ENCODE measurements at places on chromosomes 11 and 22.

- no peak for DNase-seq
These were observed 41.3 kb downstream of the NARS2 start for GRCh38 chr11:78533399-78533798.

GRCh38 chr11:101346591-101346990, 217.0 kb upstream of the PGR start:
- DNase-seq = no peak

DNA sequence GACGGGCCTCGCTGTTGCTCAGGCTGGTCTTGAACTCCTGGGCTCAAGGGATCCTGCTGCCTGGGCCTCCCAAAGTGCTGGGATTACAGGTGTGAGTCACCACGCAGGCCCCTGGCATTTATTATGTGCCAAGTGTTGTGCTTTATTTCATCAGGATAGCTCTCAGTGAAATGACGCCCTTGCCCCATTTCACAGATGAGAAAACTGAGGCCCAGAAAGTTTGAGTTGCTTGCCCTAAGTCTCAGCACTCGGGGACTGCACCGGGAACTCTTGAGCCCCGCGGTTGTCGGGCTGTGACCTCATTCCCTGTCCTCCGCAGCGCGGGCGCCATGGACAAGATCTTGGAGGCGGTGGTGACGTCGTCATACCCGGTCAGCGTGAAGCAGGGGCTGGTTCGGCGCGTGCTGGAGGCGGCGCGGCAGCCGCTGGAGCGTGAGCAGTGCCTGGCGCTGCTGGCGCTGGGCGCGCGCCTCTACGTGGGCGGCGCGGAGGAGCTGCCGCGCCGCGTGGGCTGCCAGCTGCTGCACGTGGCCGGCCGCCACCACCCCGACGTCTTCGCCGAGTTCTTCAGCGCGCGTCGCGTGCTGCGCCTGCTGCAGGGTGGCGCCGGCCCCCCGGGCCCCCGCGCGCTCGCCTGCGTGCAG, 7.3 kb downstream of the USP35 start:
- no peak for DNase-seq

DNA sequence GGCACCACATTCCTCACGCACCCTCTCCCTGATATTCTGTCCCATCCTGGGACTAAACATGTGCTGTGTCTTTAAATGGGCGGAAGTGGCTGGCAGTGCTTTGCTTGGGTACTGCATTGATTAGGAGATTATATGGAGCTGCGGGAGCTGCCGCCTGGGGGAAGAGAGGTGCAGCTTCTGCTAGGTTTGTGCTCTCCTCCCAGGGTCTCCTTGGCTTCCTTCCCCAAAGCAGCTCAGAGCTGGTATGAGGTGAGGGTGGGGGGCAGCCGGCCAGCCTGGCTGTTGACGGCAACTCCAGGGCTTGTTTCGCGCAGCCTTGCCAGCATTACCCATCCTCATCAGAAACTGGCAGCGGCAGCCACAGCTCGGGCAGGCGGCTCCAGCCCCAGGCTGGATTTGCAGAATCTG, 95.4 kb downstream of the GRAMD1B start:
- DNase-seq = no peak

GRCh38 chr11:64745521-64746328, 1.8 kb upstream of the RASGRP2 start:
- DNase-seq = no peak

DNA sequence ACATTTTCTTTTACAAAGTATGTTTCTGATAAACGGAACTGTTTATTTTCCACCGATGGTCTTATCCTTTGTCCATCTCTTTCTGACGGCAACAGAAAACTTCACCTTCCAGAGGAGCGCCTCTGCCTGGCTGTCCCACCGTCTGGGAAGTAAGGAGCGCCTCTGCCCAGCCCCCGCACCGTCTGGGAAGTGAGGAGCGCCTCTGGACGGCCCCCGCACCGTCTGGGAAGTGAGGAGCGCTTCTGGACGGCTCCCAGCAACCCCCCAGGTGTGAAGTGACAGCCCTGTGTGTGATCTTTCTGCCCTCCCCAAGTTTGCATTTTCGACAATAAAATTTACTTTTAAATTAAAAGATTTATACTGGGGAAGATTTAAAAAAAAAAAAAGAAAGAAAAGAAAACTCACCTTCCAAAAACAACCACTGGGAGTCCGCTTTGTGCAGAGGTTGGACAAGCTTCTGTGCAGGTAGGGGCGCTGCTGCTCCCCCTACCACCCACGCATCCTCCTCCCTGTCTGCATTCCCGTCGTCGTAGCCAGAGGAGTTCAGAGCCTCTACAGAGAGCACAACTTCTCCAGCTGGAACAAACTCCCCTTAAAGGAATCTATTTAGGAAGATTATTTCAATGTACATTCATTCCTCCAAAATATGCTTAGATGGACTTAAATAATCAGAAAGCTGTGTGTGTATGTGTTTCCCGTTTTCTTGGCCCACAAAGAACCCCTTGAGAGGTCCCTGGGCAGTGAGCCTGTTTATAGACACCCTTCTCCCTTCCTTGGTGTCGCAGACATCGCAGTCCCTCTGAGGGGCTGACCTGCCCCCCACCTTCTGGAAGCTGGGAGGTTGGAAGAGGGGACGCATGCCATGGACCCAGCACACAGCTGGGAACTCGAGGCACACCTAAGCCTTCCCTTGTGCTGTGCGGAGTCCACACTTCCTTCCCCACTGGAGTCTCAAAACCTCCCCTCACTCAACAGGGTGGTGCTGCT, 849 bp upstream of the APOBEC3B start:
- DNase-seq = no peak

GRCh38 chr22:50180727-50181521, 4.8 kb upstream of the TRABD start:
- DNase-seq = no peak

DNA sequence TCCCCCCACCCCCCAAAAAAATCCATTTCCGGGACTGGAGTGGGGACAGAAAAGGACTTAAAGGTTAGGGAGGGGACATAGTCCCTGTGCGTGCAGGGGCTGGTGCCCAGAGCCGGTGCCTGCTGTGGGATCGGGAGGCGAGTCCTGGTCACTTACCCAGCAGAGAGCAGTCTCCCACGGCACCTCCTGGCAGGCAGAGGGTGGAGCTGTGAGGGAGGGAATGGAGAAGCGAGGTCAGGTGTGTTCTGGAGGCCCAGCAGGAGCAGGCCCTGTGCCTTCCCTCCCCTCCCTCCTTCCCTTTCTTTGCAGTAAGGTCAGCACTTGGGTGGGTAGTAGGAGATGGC, 28.4 kb downstream of the SHANK3 start:
- no peak for DNase-seq

- DNase-seq = no peak
These were observed 446.2 kb upstream of the CHORDC1 start for GRCh38 chr11:90669094-90669493.

- no peak for DNase-seq
These were observed 323.6 kb downstream of the AASDHPPT start for GRCh38 chr11:106400949-106401570.

DNA sequence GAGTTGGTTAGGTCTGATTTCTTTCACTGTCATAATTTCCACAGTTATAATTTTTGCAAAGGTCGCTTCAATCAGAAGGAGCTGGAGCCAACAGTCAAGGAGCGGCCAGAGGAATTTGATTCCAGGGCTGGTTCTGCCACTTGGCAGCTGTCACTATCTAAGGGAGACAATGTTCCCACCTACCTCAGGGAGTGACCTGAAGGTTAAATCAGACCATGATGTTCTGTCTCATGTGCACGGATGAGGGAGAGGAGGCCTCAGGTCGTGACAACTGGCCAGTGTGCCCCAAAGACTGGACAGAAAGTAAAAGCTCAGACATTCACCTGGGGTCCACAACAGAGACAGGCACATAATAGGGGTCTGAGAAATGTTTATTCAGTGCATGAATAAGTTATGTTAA, 7.6 kb downstream of the MRGPRD start:
- DNase-seq = no peak

DNA sequence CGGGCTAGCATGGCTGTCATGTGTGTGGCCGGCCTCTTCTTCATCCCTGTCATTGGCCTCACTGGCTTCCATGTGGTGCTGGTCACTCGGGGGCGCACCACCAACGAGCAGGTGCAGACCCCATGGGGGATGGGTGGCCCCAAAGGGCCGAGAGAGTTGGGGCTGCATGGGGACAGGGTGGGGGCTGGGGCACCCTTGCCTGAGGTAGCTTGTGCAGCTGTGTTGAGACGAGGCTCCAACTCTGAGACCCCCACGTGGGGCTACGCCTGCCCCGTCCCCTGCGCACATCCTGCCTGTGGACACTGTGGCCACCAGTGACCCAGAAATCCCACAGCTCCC, 8.5 kb downstream of the ZDHHC8 start:
- DNase-seq = no peak

GRCh38 chr22:27682437-27682836, 119.1 kb downstream of the MN1 start:
- no peak for DNase-seq

DNA sequence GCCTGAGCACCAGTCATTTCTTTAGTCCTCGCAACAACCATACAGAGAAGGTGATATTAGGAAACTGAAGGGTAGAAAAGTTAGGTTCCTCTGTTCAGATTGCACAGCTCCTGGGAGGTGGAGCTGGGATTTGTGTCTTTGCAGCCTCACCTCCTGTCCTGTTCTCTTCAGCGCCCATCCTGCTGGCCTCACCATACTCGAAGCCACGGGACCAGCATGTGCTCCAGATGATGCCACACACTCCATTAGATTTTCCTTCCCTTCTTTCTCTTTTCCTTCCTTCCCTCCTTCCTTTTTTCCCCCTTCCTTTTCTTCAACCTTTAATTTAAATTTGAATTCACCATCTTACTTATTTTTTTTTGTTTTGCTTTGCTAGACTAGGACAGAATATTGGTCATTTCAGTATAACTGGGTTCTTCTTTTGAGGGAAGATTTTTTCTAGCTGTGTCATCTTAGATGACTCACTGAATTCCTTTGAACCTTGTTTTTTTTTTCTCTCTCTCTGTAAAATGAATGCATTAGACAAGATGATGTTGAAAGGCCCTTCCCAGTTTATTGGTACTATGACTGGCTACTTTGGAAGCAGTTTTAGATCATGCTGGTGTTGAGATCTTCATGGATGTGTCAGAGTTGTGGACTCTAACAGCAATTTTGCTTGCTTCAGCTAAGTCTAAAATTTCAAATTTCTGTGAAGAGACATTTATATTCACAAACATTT, 662.5 kb upstream of the TENM4 start:
- DNase-seq = no peak

GRCh38 chr11:120065876-120066275, 72.0 kb downstream of the TRIM29 start:
- DNase-seq = no peak

DNA sequence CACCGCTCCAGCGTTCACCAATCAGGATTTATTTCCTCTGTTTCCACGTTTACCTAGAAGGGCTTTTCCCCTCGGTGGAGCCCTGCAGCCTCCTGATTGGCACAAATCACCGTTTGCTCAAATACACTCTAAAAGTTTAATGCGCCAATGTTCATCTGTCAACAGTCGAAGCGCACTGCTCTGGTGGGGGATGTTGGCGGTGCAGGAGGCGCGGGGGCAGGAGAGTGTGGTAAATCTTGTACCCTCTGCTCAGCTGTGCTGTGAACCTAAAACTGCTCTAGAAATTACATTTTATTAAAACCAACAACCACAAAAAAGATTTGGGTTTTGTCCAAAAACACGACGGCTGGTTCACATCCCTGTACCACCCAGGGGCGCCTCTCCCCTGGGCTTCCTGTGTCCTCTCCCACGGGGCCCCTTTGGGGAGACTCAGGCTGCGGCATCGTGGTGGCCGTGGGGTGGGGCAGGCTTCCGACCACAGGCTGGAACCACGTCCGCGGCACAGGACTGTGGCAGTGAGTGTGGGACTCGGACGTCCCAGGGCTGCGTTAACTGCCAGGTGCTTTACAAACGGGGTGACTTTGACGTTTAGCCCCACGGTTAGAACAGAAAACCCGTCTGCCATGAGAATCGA, 13.5 kb downstream of the TTLL8 start:
- DNase-seq = no peak

DNA sequence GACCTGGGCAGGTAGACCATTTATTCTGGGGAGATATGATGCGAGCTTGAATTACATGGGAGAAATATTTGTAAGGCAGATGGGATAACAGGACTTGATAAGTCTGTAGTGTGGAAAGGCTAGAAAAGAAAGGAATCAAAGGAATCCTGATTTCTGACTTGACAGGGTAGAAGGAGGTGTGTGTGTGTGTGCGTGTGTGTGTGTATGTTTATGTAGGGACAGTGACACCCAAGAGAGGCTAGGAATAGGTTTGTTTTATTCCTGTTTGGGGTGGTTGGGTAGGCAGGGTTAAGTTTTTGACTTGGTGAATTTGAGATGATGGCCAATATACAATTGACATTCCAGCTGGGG, 390 bp upstream of the HTATIP2 start:
- no peak for DNase-seq

GRCh38 chr22:35440129-35440528, 40.2 kb downstream of the MCM5 start:
- DNase-seq = no peak

DNA sequence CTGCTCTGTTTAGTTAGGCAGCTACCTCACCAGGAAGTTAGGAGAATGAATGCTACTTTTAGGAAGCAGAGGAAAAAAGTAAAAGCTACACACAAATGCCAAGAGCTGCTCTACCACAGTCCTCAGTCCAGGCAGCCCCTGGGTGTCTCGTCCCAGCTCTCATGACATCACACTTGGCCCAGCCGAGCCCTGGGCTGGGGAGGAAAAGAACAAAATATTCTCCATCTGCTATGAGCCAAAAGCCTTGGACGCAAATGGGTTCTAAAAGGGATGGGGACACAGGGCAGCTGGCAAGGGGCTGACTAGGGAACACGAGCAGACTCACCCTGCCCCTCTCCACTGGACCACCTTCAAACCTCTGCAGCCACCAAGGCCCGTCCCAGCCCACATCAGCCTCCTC, 26.1 kb downstream of the TMEM184B start:
- DNase-seq = no peak

DNA sequence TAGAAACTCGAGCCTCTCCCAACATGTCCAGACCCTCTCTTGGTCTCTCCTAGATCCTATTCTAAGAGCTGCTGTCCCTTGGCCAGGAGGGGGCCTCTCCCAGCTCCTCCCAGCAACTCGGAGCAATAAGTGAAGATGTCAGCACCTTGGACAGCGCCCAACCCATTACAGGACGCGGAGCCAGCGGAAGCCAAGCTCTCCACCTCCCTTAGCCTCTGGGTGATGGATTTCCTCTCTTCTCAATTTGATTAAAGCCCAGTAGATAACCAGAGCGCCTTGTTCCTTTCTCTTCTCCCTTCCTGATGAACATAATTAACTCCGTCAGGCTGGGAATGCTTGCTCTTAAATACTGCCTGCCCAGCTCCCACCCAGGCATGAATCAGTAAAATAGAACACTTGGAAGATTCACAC, 26.2 kb upstream of the TPBGL start:
- no peak for DNase-seq

DNA sequence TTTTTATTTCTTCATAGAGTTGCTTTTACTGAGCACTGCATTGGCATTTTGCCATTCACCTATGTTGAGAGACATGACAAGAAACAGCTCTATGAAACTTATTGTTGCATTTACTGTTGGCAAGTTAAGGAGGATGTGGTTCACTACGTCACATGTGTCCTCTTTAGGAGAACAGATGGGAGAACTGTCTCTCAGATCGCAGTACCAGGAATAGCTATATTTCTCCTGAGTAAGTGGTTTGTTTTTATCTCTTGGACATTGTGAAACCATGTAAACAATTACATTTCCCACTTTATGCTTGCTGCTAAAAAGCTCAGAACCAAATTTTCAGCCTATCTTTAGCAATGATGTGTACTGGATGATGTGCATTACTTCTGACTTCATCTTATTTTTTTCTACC, 34.8 kb upstream of the PSMA1 start:
- no peak for DNase-seq

Measured in esophagus squamous epithelium (tissue), 5 donors.